ENCODE measurements at places on chromosomes 3 and 15.

GRCh38 chr3:115165266-115165665 is 18.2 kb upstream of the ZBTB20 start:
- no peak for DNase-seq

- peak; percentile 1 for DNase-seq
Measured at GRCh38 chr3:98185180-98185579, 18.7 kb downstream of the OR5H15 start.

DNA sequence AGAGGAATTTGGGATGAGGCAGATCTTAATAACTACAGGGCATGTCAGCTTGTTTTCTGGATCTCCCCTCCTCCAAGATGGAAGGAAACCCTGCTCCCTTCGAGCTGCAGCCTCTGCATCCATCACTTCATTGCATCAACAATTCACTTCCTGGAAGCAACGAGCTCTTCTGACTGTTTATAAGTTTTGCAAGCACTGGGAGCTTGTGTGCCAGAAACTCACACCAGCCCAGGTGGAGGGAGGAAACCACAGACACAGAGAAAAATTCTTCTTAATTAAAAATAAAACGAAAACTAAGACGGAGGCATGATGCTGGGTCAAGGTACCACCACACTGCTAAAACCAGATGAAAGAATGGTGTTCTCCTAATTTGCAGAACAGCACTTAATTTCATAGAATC is 10.6 kb downstream of the LRIG1 start:
- peak; percentile 28 for DNase-seq

GRCh38 chr3:13745636-13746035 is 134.2 kb downstream of the WNT7A start:
- DNase-seq = peak; percentile 12

DNA sequence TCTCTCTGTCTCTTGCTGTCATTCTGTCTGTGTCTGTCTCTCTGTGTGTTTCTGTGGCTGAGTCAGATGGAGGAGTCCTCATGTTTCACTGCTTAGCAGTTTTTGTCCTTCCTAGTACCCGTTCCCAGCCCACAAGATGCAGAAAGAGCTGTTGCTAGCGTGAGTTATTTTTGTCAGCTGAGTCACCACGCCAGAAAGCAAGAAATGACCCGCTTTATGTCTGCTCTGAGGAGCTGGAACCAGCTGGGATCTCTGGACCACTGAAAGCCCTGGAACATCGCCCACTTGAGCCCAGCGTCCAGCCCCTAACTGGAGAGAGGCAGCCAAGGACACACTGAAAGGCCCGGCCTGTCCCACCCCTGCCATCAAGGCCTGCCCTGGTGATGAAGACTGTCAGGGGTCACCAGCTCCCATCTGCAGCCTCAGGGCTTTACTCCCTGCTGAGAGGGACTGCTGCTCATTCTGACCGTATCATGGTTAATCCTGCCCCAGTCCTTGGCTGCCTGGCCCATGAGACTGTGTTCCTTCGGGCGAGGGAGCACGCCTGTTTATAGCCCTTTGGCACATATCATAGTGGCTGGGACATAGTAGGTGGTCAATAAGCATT is 101.7 kb upstream of the TPM1 start:
- DNase-seq = no peak

- DNase-seq = no peak
Measured at GRCh38 chr15:44763187-44763586, 26.9 kb downstream of the TRIM69 start.

- DNase-seq = no peak
Measured at GRCh38 chr15:50257332-50257731, 8.2 kb downstream of the HDC start.

- peak; percentile 56 for DNase-seq
Measured at GRCh38 chr3:157201648-157202278, 41.8 kb upstream of the CCNL1 start.

GRCh38 chr15:38992506-38992905 is 427.9 kb upstream of the RASGRP1 start:
- no peak for DNase-seq

DNA sequence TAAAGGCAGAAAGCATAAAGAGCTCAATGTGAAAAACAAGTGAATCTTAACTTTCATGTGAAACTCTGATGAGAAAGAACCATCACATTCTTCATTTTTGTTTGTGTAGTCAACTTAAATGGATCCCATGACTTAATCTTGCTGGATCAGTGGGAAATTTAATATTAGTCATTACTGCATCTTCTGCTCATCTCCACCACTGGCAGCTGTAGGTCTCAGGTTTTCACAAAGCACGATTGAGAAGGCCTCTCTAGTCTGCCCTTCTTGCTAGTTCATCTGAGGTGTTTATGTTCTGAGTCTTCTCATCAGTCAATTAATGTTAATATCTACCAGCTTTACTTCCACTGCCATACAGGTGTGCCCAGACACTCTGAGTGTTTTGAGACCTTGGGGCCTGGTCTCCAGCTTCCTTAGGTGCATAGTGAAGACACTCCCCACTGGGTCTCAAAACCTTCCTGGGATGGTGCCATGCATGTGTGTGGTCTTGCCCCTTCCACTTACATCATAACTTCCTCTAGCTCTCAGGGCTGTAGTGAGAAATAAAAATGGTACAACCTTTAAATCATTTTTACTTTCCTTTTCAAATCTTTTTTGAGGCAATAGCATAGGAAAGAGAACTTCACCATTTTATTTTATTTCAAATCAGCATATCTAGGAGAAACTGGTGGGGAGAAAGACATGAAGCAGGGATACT is 421.6 kb upstream of the CBLB start:
- DNase-seq = peak; percentile 31

GRCh38 chr3:41507336-41508062 is 308.2 kb downstream of the CTNNB1 start:
- no peak for DNase-seq

- no peak for DNase-seq
Measured at GRCh38 chr15:41019174-41019573, 65.9 kb downstream of the CHAC1 start.

GRCh38 chr15:100308608-100309007 is 33.2 kb downstream of the ADAMTS17 start:
- DNase-seq = no peak

- no peak for DNase-seq
Measured at GRCh38 chr3:161266731-161267150, 45.6 kb downstream of the NMD3 start.

- no peak for DNase-seq
Measured at GRCh38 chr3:129575233-129575996, 31.1 kb downstream of the PLXND1 start.

DNA sequence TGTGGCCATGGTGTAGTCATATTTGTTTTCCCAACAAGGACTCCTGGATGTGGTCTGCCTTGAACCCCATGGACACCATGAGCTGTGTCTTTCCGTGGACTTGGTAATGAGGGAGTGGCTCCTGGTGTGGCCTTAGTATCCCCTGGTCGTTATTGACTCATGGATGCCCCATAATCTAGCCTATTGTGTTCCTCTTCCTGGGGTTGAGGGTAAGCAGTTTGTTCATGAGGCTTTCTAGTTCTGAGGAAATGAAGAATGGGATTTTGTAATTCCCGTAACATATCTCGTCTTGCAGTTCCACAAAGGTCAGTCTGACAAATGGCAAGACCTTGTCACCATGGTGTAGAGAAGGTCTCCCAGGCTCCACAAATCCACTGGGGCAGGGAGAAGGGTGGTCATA is 22.6 kb downstream of the RAB7A start:
- DNase-seq = no peak

DNA sequence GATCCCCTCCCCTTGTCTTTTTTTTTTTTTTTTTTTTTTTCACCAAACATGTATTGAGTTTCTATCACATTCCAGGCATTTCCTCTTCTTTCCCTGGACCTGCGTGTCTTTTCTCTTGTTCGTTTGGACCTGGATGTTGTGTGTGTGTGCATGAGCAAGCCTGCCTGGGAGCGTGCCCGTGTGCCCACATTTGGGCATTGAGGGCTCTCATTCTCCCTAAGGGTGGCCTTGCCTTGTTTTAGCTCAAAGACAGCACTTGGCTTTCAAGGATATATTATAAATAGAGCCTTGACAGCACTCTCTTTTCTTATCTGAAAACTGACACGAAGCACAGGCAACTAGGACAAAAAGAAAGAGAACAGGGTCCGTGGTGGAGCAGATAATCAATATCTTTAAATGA is 39.0 kb upstream of the SLC25A26 start:
- DNase-seq = no peak

GRCh38 chr3:59189526-59189925 is 139.7 kb upstream of the CFAP20DC start:
- no peak for DNase-seq

GRCh38 chr3:65351753-65352152 is 664.0 kb upstream of the ADAMTS9 start:
- DNase-seq = no peak

GRCh38 chr3:129432036-129432435 is 3.6 kb upstream of the EFCAB12 start:
- DNase-seq = no peak

DNA sequence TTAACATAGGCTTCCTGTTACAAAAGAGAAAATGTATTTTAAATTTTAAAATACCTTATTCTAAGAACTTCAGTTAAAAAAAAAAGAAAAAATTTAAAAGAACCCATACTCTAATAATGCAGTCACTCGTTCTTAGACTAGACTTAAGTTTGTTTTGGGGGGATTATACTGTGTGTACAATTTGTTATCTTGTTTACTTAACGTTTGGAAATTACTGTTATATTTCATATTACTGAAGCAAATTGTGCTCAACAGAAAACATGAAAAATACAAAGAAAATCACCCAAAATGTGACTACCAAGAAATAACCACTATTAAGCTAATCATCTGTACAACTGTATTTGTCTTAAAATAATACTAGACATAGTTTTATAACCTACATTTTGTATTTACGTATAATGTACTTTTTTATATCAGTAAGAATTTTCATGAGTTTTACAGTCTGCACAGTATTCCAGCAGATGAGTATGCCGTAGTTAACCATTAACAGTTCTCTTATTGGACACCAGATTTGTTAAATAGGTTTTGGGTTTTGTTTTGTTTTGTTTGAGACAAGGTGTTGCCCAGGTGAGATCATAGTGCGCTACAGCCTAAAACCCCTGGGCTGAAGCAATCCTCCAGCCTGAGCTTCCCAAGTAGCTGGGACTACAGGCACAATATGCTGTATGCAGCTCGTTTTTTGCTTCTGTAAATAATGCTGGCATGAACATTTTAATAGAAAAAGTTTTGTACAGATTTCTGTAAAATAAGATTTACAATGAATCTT is 88.8 kb upstream of the CHD2 start:
- DNase-seq = no peak

Measured in common myeloid progenitor, CD34-positive (primary cell).